CD4-positive, alpha-beta T cell treated with Interleukin-12 subunit alpha and Interleukin-12 subunit beta, for 1 hour (primary cell): ENCODE measurements at places on chromosomes 5 and 9.

DNA sequence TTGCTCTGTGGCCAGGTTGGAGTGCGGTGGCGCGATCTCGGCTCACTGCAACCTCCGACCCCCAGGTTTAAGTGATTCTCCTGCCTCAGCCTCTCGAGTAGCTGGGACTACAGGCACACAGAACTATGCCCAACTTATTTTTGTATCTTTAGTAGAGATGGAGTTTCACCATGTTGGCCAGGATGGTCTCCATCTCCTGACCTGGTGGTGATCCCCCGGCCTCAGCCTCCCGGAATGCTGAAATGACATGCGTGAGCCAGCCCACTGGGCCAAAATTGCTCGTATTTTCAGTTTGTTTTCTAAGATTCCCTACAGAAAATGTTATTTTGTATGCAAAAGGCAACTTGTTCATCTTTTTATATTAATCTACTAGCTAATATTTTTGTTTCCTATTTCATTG lies 782.6 kb downstream of the TLE1 start:
- DNase-seq, result no peak

- DNase-seq, result no peak
These were observed 79.8 kb downstream of the MAT2B start for GRCh38 chr5:163585206-163585605.

DNA sequence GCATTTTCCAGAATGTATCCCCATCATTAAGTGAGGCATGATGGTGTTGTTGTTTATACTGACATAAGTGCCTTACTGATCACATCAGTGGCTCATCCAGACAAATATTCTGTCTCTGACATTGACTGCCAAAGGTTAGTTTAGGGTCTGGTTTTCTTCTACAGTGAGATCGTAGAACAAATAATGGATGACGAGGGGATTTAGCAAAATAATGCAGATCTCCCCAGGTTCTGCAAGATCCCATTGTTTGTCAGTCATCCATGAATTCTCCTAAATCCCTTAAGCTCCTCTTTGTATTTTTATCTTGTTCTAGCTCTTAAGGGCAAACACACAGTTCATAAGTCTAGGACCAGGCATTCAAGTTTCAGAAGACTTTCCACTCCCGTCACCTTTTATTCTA lies 93.1 kb upstream of the DHFR start:
- no peak for DNase-seq

DNA sequence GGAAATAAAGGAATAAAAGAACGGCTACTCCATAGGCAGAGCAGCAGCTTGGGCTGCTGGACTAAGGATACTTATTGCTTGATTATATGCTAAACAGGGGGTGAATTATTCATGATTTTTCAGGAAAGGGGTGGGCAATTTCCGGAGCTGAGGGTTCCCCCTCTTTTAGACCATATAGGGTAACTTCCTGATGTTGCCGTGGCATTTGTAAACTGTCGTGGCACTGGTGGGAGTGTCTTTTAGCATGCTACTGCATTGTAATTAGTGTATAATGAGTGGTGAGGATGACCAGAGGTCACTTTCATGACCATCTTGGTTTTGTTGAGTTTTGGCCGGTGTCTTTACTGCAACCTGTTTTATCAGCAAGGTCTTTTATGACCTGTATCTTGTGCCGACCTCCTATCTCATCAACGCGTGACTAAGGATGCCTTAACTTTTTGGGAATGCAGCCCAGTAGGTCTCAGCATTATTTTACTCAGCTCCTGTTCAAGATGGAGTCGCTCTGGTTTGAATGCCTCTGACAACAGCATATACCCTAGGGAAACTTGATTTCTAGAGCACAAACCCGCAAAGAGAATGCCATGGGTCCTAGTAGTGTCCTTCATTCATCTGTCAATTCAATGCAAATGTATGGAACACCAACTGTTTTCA lies 47.8 kb upstream of the PWWP2A start:
- no peak for DNase-seq

DNA sequence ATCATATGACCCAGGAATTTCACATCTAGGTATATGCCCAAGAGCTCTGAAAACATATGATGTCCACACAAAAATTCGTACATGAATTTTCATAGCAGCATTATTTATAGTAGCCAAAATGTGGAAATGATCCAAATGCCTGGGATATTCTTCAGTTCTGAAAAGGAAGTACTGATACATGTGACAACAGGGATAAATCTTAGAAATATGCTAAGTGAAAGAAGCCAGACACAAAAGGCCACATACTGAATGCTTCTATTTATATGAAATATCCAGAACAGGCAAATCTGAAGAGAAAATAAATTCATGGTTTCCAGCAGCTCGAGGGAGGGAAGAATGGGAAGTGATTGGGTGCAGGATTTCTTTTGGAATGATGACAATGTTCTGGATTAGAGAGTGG lies 16.8 kb upstream of the ZBTB43 start:
- DNase-seq, result no peak

DNA sequence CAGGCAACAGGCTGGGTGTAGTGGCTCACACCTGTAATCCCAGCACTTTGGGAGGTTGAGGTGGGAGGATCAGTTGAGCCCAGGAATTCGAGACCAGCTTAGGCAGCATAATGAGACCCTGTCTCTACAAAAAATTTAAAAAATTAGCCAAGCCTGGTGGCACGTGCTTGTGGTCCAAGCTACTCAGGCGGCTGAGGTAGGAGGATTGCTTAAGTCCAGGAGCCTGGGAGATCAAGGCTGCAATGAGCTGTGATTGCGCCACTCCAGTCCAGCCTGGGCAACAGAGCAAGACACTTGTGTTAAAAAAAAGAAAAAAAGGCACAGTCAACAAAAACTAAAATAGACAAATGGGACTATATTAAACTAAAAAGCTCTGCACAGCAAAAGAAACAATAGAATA lies 29.3 kb downstream of the ATP6V0E1 start:
- no peak for DNase-seq

GRCh38 chr9:75896193-75896592 lies 5.7 kb downstream of the PCSK5 start:
- no peak for DNase-seq

DNA sequence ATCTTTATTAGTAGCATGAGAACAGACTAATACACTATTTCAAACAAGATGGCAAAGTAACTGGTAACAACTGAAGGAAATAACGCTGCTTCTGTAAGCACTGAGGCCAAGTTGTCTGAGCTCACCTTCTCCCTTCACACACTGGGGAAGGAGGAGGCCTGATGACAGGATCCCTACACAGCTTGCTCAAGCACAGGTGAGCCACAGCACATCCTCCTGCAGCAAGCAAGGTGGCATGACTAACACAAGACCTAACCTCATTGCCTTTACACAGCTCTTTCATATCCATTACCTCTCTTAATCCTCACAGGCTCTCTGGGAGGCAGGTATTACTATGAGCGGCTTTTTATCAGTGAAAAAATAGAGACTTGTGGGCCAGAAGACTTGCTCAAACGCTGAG lies 83.3 kb downstream of the ARL15 start:
- no peak for DNase-seq

DNA sequence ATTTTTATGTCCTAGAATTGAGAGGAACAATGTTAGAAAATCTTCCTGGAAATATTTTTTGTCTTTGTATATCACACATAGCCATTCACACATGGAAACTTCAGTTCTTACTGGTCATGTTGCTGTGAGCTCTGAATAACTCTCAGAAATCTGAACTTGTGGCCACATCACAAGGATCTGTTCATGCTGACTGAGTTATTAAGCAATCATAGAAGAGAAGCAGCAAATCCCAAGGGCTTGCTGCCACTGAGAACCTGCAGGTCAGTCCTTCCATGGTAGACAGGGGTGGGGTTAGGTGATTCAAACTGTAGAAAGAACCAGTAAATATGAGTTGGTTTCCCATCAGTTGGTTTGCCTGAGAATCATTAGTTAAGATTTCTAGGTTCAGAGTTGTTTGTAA lies 27.6 kb downstream of the SGCD start:
- no peak for DNase-seq

DNA sequence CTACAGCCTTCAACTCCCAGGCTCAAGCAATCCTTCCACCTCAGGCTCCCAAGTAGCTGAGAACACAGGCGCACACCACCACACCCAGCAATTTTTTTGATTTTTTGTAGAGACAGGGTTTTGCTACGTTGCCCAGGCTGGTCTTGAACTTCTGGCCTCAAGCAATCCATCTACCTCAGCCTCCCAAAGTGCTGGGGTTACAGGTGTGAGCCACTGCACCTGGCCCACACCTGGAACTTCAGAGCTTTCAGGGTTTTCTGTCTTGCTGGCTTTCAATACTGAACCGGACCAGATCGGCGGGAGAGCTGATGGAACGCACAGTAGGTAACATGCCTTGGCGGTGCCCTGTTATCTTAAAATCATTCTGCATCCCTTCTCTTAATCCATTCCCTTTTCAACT lies 30.8 kb downstream of the IPPK start:
- DNase-seq, result no peak

- no peak for DNase-seq
These were observed 30.1 kb upstream of the ZNF782 start for GRCh38 chr9:96884443-96884842.

- DNase-seq, result no peak
These were observed 1.5 kb downstream of the CDC20B start for GRCh38 chr5:55171471-55171870.

- peak; percentile 61 for DNase-seq
These were observed 145.5 kb downstream of the ERCC6L2 start for GRCh38 chr9:96020792-96021550.

DNA sequence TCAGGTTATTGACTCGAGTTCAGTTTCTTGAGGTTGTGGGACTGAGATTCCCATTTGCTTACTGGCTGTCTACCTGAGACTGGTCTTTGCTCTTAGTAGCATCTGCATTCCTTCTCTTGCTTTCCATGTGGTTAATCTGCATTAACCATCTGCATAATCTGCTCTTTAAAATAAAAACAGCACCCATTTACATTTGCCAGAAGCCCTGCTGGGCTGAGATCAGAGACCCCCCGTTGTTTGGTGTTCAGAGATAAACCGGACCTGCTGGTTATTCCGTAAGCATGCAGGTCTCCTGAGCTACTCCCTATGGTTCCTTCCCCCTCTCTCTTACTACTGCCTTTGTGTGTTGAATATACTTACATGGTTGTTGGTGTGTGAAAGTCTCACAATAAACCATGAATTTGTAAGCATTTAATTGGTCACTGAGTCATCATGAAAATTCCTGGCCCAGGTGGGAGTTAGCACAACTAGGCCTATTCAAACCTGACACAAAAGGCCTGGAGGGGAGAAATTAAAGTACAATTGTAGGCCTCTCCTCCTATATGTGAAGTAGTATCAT lies 396.7 kb downstream of the MRPS30 start:
- no peak for DNase-seq

- DNase-seq, result no peak
These were observed 640.9 kb downstream of the SEMA5A start for GRCh38 chr5:8905021-8905420.

DNA sequence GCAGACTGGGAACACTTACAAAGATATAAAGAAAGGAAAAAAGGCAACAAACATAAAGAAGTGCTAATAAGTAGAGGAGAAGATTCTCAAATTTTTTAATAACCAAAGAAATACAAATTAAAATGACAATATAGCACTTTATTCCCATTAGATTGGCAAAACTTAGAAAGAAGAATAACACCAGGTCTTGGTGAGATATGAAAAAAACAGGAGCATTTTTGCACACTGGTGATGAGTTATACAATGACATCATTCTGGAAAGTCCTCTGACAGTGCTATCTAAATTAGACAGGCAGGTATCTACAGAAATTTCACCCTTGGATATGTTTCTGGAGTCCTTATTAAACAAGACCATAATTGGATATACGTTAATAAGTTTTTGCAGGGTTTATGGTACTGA lies 9.5 kb upstream of the SFXN1 start:
- DNase-seq, result no peak

DNA sequence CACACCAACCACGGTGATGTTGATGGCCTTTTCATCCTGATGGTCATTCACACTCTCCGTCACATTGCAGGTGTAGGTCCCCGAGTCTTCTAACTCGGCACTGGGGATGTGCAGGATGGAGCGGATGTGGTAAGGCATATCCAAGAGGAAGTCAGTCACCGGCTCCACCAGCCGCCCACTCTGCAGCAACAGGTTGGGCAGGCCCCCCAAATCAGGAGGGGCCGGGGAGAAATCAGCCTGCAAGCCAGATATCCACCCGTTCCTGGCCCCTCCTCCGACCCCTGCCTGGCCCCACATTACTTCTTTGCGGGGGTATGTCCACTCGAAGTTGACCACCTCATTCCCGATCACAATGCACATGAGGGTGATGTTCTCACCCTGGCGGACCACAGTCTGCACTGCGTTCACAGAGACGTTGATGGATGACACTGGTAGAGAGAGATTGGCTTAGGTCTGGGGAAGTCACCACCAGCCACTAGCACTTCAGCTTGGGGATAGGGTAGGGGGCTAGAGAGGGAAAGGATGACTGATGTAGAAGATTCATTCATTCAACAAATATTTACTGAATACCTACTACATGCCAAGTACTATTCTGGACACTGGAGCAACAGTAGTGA lies 22.0 kb downstream of the PDGFRB start:
- no peak for DNase-seq

DNA sequence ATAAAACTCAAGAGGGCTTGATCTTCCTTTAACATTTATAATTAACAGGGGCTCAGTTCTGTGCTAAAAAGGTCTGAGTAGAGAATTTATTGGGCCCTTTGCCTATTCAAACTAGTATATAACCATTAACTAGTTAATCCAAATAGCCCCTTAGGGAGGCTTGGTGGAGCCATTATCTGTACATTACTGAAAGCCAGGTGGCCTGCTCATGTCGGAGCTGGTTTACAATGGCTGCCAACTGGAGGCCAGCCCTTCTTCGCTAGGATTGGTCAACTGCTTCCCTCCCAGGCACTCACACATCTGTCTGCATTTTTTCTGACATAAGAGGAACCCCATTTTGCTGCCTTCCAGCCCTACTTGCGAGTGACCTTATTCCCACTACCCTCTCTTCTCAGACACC lies 30.4 kb upstream of the NDFIP1 start:
- no peak for DNase-seq

DNA sequence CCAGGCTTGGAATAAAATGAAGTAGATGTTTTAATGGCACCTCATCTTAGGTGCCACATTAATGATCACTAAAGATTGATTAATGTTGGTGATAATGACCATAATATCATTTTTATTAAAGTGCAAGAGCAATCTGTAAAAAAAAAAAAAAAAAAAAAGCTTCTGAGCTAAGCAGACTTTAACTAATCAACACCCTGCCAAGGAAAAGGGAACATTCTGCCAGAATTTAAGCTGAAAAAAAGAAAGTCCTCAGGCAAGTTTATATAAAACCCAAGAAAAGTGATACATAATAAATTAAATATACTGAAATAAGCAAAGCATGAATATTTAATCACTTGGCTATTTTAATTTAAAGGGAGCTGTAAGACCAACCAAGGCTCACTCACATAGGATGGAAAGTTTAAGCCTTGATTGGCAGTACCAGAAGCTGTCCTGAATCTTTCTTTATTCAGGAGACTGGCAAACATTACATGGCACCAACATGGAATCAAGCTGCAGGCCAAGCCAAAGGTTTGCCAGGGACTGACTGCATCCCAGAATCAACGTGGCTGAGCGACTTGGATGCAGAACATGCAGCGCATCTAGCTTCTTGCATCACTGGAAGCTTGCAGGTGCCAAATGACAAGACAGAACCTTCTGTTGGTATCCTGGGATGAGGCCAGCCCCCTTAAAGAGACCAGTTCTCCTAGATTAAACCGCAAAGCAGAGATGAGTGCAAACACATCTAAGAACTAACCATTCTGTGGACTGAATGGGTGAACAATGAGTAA lies 413.6 kb downstream of the ENC1 start:
- DNase-seq, result no peak
